ENCODE measurements at places on chromosomes 12 and 14.

DNA sequence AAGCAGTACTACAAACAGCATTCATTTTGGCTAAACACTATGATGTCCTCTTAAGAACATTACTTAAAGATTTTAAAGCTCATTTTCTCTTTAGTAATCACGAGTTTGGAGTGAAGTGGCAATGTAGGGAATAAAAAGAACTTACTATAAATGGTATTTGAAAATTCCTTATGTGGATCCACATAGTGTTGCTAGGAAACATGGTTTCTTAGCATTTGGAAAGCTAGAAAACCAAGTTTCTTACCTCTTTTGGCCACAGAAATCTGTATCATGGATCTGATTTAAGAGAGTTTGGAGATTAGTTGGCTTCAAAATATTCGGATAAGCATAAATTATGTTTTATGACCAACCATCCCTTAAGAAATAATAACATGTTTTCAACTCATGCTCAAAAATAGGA lies 337.7 kb upstream of the GARIN6 start:
- H3K4me1 ChIP-seq: no peaks in the 10 kb centered on the region
- no peak overlapping the region for H3K4me3 ChIP-seq
- no peaks in the 10 kb centered on the region for H3K36me3 ChIP-seq
- DNase-seq: no peak
- H3K27me3 ChIP-seq: no peaks in the 10 kb centered on the region
- no peak overlapping the region for H3K27ac ChIP-seq

DNA sequence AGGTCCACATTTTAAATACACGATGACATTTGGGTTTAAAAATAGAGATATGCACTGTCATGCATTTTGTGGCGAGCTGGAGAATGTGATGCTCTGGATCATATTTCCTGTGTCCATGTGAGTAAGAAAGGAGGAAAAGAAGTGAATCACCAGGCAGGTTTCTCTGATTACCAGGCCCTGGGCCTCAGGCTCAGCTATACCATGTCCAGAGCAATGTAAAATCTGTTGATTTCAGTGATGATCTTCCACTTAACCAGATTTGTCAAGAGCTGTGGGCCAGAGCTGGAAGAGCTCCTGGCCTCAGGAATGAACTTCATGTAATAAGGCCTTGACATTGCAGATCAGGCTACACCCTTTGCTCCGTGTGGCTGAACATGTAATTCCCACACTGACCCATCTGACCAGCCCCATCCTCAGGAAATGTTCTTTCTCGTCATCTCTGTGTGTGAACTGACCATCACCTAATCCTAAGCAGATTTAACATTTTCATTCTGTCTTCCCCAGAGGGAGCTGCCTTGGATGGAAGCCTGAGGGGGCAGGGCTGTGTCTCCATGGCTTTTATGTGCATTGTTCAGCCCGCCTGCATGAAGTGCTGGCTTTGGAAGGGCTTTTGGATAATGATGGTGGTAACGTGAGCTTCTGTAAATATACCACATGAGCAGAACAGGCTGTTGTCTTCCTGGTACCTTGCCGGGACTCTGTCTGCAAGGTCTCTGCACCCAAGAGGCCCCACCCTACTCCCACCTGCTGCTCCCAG lies 54.5 kb downstream of the CRACR2A start:
- H3K36me3 ChIP-seq: no peaks in the 10 kb centered on the region
- H3K27ac ChIP-seq: no peak overlapping the region
- no peak for DNase-seq
- no peaks in the 10 kb centered on the region for H3K27me3 ChIP-seq
- H3K4me3 ChIP-seq: no peak overlapping the region

- H3K27me3 ChIP-seq: no peaks in the 10 kb centered on the region
- no peak for DNase-seq
- H3K4me3 ChIP-seq: no peak overlapping the region
- H3K4me1 ChIP-seq: no peaks in the 10 kb centered on the region
- no peaks in the 10 kb centered on the region for H3K36me3 ChIP-seq
Observed at GRCh38 chr14:33972583-33973081, 21.8 kb upstream of the EGLN3 start.

- DNase-seq: no peak
- H3K27me3 ChIP-seq: no peaks in the 10 kb centered on the region
- H3K4me1 ChIP-seq: no peaks in the 10 kb centered on the region
- H3K27ac ChIP-seq: no peak overlapping the region
- no peaks in the 10 kb centered on the region for H3K36me3 ChIP-seq
Observed at GRCh38 chr12:125470838-125471783, 405.9 kb downstream of the AACS start.
